Left lung (tissue), 14 donors: ENCODE measurements at places on chromosomes 16 and 17. TPM values are rescaled to one million over a fixed set of nuclear protein-coding genes. Genes with fewer than 3 reads are reported as not detected.

The ABCC3 gene
- 30.9 TPM for polyA plus RNA-seq

The CARD14 gene
- 1.0 TPM for polyA plus RNA-seq

The PITPNC1 gene
- polyA plus RNA-seq: 10.2 TPM

The ARMC7 gene
- polyA plus RNA-seq: 14.7 TPM

The EVPL gene
- polyA plus RNA-seq: 53.1 TPM

The TMEM238L gene
- not detected for polyA plus RNA-seq

The SHCBP1 gene
- polyA plus RNA-seq: 14.0 TPM

The BCAR1 gene
- polyA plus RNA-seq: 48.2 TPM

The NUPR1 gene
- polyA plus RNA-seq: 32.8 TPM

The CDH3 gene
- 53.1 TPM for polyA plus RNA-seq

The SECTM1 gene
- polyA plus RNA-seq: 1.9 TPM

The SCNN1B gene
- 2.4 TPM for polyA plus RNA-seq

The CRHR1 gene
- not detected for polyA plus RNA-seq

The HOXB4 gene
- 14.1 TPM for polyA plus RNA-seq

The KAT7 gene
- 44.1 TPM for polyA plus RNA-seq

The CACNA1G gene
- 19.5 TPM for polyA plus RNA-seq

The SEPTIN12 gene
- not detected for polyA plus RNA-seq

The SLC47A2 gene
- polyA plus RNA-seq: 0.24 TPM

GRCh38 chr17:73895157-73895556 is 250.9 kb upstream of the SDK2 start:
- no peak for DNase-seq

DNA sequence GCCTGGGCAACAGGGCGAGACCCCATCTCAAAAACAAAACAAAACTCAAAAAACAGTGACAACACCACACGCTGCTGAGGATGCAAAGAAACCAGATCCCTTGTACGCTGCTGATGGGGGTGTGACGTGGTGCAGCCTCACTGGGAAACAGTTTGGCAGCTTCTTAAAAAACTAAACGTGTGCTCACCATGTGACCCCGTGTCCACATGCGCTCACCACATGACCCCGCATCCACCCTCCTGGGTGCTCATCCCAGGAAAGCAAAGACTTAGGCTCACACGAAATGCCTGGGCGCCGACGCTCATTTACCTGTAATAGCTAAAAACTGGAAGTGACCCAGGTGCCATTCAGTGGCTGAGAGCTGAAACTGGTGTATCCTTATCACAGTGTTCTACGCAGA is 19.9 kb upstream of the RPL13 start:
- DNase-seq: no peak

GRCh38 chr17:74779501-74779900 is 3.4 kb upstream of the NAT9 start:
- no peak for DNase-seq

DNA sequence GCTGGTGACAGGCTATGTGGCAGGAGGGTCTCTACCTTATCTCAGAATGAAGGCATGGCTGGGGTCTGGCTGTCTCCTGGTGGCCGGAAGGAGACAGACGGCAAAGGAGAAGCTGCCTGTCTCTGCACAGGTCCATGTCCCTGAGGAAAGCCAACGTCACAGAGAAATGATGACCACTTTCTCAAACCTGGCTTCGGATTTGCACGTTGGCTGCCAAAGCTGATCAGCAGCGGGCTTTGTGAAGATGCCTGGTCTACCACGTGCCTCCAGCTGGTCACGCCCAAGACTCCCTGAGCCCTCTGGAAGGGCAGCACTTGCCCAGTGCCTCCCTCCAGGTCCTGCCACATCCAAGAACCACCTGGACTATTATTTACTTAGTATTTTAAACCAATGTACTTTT is 8.4 kb downstream of the DEXI start:
- DNase-seq: no peak

DNA sequence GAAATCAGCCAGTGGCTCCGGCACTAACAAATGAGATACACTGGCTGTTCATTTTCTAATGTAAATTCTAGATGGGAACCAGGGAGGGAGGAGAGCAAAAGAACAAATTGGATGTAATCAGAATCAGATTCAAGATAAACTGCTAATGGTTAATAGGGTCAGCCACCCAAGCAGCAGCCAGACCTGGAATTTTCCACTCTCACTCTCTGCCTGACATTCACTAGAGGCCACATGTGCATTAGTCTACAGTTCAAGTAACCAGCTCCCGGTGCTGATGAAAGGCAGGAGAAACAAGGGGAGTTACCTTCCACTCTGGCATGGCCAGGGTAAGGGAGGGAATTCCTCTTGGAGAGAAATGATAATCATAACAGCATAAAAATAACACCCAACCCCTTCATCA is 597.7 kb downstream of the TOX3 start:
- DNase-seq: no peak

- DNase-seq: no peak
Measured at GRCh38 chr16:74667255-74667700, 601 bp upstream of the RFWD3 start.

GRCh38 chr17:14302091-14302430 is 1.2 kb downstream of the HS3ST3B1 start:
- peak; percentile 55 for DNase-seq

GRCh38 chr17:44023545-44024270 is 8.9 kb upstream of the TMEM101 start:
- no peak for DNase-seq

DNA sequence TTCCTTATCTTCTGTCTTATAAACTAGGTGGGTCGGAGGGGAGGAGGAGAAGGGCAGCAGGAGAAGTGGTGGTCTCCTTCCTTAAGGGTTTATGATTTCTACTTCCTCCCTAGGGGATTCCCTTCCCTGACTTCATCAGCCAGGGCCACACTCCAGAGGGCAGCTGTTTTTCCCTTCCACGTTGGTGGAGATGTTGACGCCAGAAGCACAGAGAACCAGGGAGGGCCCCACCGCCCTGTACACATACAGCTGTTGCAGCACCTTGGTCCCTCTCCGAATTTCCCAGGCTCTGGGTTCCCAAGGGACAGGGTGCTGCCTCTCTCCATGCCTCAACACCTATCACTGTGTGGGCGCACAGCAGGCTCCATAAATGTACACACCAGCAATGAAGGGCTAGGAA is 5.6 kb upstream of the SLC6A4 start:
- DNase-seq: no peak

DNA sequence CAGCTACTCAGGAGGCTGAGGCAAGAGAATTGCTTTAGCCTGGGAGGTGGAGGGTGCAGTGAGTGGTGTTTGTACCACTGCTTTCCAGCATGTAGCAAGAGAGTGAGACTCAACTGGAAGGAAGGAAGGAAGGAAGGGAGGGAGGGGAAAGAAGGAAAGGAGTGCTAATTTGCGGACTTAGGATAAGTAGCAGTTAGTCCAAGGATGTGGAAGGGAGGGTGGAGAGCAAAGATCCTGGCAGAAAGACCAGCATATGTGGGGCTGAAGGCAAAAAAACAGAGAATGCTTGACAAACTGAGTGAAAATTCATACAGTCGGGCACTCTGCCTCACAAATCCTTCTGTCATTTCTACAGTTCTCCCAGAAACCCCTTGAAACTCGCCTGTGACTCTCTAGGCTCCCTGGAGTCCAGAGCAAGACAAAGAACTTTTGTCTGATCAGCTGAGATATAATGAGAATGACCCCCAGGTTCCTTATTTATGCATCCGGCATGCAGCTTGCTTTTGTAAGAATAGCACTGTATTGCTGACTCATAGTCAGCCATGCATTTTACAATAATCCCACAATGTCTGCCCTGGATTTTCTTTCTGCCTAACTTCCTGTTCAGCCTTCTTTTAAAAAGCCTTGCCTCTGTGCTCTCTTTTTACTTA is 31.5 kb downstream of the CDK5RAP3 start:
- peak; percentile 36 for DNase-seq

GRCh38 chr16:82509691-82510430 is 116.9 kb upstream of the CDH13 start:
- no peak for DNase-seq

GRCh38 chr17:33258296-33258695 is 34.8 kb downstream of the ASIC2 start:
- DNase-seq: no peak

- no peak for DNase-seq
Measured at GRCh38 chr17:63086483-63087185, 120.6 kb downstream of the TANC2 start.

- no peak for DNase-seq
Measured at GRCh38 chr16:68361485-68361884, 50.7 kb downstream of the PRMT7 start.

GRCh38 chr16:426115-426905 is 861 bp downstream of the RAB11FIP3 start:
- DNase-seq: no peak

GRCh38 chr17:2947588-2947950 is 115.8 kb downstream of the OR1D5 start:
- DNase-seq: no peak

GRCh38 chr16:58537124-58537906 is 22.0 kb downstream of the SETD6 start:
- no peak for DNase-seq

DNA sequence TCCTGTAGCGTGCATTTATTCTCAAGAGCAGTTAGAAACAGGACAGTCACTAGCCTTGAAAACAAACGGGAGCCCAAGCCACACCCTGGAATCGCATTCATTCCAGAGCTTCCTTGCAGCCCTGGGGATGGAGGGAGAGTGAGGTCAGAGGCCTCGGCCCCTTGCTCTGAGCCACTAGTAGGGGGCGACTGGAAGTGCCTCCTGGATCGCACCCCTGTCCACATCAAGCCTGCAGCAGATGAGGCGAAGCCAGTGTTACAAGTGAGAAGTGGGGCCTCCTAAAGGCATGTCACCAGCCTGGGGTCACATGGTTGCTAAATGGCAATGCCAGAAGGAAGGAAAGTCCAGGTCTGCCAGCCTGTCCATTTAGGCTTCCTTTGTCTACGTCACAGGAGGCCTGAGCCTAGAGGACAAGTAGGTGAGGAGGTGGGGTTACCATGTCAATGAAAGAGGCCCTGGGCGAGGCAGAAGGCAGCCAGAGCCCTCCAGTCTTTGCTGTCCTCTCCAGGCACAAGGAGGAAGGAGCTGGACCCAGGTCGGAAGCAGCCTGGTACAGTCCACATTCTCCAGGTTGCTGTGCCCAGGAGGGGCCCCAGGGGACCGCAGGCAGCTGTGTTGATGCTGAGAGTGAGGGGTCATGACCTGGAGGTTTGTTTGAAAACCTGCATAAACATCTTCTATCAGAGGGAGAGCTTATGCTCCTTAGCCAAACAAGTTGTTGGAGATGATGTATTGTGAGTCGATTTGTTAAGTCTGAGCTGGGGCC is 3.0 kb upstream of the RCVRN start:
- DNase-seq: no peak

GRCh38 chr17:82729479-82730260 is 5.7 kb upstream of the FN3K start:
- peak; percentile 68 for DNase-seq

DNA sequence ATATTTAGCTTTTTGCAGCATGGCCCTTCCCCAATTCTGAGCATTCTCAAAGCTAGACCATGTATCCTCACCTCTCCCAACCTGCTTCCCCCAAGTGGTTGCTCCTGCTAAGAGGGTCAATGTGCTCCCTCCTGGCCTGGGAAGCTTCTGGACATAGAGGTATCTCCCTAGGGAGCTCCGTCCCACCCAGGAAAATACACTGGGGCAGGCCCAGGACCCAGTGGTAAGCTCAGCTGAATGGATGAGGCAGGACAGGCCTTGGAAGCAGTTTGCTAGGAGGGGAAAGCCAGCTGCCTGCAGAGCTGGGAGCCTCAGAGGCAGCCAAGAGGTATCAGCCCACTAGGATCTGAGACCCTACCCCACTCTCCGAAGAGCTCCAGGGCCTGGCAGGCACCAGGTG is 1721.6 kb downstream of the TP53TG3F start:
- no peak for DNase-seq

DNA sequence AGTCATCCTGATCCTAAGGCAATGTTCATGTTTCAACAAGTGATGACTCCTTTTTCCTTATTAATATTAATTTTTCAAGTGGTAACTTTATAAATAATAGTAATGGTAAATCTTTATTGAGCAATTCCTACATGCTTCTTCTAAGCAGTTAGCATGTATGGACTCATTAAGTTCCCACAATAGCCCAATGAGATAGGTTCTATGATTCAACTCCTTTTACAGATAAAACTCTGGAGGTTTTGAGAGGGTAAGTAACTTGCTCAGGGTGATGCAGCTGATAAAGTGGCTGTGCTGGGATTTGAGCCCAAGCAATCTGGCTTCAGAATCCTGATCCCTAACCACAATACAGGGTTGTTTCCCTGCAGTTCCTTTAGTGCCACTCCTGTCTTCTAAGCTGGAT is 25.3 kb downstream of the SLC47A1 start:
- DNase-seq: no peak

DNA sequence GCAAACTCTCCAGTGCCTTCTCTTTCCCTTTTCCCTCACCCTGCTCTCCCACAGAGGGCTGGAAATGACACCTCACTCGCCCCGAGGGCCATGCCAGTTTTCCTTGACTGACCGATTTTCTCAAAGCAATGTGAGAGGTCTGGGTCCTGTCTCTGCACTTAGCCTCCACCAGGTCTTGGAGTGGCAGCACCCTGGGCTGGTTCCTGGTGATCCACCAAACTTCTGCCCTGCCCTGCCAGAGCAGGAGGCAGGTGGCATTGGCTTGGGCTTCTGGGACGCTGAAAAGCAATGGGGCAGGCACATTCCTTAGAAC is 97.5 kb downstream of the RAB11FIP4 start:
- no peak for DNase-seq

DNA sequence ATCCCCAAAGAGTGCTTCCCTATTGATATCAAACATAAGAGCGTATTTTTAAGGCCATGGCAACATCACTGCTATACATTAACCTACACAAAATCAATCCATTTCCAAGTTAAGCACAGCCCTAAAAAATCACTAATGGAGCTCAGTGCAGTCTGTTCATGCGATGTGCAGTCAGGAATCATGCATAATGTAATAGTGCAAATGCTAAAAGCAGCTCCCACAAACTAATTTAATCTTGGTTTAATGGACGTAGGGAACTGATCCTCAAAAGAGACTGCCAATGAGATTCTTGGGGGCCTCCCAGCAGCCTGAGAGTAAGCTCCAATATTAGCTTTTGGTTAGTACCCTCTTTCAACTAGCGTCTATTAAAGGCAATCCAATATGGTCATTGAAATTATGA is 245.9 kb downstream of the TOX3 start:
- DNase-seq: no peak

- no peak for DNase-seq
Measured at GRCh38 chr16:30054451-30054850, 11.1 kb upstream of the ALDOA start.
